ENCODE measurements at places on chromosomes 5 and 9.

GRCh38 chr5:34538026-34538672, 118.0 kb upstream of the RAI14 start:
- DNase-seq: no peak

DNA sequence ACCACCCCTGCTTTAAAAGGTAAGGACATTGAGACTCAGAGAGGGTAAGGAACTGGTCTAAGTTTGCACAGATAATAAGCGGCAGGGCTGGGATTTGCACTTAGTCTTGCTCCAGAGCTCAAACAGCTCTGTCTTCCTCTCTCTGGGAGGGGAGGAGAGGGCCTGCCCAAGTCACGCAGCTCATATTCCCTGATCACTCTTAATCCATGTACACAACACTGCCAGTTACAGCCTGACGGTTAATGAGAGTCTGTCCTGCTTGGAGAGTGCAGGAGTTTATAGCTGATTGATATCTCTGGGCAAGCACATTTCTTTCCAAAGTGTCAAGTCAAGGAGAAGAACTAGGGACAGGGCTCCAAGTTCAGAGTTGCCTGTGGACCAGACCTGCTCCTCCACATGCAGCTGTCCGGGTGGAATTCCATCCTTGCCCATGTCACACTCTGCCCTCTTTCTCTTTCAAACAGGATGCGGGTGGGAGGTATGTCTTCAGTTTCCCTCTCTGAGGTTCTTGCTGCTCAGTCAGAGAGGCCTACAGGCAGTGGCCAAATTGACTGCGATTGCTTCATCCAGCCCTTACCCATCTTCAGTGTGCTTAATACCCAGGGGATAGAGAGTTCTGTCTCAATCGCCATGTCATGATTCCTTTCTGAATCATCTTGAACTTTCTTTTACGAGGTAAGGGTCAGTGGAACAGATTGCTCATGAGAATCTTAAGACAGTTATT, 54.5 kb downstream of the GALNT12 start:
- no peak for DNase-seq

GRCh38 chr9:114851306-114851705, 45.5 kb upstream of the TNFSF15 start:
- no peak for DNase-seq

DNA sequence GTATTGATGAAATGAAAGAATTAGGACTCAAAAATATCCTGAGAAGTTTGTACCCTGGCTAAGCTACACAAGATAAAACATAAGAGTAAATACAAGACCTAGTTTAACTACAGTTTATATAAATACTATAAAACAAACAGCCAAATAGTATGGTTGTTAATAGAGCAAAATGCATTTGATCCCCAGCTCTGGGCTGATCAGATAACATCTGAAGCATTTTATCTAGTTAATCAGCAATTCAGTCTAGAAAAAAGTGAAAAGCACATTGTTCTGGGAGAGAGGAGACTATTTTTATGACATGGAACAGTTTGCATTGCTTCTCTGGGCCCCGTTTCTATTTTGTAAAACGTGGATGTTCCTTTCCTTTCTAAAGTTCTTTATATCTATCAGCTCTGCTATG, 139.6 kb upstream of the RORB start:
- no peak for DNase-seq

DNA sequence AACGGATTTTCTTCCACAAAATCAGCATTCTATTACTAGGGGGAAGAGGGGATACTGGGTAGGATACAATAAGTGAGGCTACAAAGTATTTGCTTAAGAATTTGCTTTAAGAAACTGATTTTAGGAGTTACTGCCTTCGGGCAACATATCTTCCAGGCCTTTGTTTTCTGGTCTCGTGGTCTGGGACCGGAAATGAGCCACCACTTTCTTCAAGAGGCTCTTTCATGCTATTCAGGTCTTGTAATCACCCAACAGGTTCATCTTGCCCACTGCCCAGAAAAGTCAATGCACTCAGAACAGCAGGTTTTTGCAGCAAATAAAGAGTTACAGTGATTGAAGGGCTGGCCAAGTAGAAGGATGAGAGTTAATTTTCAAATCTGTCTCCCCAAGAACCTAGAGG, 6.6 kb upstream of the AOPEP start:
- DNase-seq: no peak

GRCh38 chr9:88462191-88462590, 72.8 kb upstream of the NXNL2 start:
- DNase-seq: peak; percentile 63

GRCh38 chr5:97073420-97073819, 69.0 kb downstream of the LIX1 start:
- DNase-seq: no peak

DNA sequence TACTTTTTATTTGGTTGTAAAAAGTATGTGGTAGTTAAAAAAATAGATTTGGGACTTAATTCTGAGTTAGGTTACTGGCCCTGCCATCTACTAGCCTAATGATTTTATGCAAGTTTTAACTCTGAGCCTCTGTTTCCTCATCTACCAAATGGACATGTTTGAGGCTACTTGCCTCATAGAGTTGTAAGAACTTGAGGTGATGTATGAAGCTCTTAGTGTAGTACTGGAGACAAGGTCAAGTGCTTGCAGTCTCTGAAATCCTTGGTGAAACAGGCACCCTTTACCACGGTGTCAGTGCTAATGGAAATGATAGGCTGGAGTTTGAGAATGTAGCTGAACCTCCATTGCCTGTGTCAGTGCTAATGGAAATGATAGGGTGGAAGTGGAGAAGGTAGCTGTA, 15.3 kb downstream of the GPR107 start:
- no peak for DNase-seq

- DNase-seq: no peak
Measured at GRCh38 chr9:131146186-131146585, 20.8 kb downstream of the NUP214 start.

- DNase-seq: no peak
Measured at GRCh38 chr9:127053057-127053821, 69.2 kb downstream of the ANGPTL2 start.

DNA sequence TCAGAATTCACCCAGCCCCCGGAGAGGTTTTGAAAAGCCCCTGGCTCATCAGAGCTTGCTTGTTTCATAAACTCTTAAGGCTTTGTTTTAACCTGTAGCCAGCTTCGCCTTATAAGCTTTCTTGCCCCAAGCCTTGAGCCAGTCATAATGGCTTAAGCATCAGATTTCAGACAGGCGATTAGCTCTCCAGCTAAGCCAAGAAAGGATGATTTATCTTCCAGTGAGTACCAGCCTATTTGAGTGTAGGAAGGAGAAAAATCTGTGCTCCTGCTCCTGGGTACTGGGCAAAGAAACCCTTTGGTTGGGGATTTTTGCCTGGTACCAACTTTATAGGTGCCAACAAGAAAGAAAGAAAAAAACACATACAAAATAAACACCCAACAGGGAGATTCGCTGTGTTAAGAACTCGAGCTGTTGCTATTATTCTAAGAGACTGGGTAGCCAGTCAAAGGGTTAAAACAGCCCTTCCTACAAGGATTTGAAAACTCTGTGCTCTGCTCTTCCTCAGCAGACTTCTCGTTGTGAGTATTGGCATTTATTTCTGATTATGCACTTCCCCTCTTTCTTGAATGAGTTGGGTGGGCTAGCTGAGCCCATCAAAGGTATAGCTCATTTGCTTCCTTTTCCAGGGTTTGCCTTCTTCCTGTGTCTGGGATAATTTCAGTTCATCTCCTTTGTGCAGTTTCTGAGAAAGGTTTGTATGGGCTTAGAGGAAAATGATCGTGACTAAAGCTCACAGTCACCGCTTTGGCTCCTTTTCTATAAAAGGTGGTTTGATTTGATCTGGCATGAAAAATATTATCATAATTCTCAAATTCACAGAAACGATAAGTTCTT, 157.2 kb upstream of the DMRT1 start:
- peak; percentile 75 for DNase-seq

DNA sequence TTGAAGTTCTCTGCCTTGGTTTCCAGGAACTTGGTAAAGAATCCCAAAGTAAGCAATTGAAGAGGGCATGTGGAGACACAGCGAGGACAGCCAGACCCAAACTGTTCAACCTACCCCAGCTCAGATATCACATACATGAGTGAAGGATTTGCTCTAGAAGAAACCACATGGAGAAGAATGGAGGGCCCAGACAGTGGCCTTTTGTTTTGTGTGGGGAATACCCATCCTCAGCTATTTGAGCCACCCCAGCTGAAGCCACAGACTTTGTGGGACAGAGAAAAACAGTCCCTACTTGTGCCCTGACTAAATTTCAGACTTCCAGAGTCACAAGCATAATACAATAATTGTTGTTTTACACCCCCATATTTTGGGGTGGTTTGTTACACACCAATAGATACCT, 387.1 kb downstream of the ZSWIM6 start:
- DNase-seq: no peak

- no peak for DNase-seq
Measured at GRCh38 chr5:175226506-175226905, 217.5 kb downstream of the DRD1 start.

DNA sequence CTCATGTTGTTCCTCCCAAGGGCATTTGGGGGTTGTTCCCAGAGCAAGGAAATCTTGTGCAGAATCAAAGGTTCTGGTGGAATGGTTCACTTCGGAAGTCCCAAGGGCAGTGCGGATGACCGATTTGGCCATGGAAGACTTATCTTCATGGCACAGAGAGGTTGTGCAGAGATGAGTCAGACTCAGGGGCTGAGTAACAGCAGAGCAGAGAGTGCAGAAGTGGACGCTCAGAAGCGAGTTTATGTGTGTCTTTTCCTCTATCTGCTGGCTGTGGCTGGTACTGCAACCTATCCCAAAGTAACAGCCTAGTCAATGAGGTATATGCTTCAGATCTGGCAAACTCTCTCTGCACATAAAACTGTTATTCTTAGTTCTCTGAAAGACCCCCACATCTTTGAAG, 118.1 kb downstream of the DPYSL3 start:
- DNase-seq: peak; percentile 80

DNA sequence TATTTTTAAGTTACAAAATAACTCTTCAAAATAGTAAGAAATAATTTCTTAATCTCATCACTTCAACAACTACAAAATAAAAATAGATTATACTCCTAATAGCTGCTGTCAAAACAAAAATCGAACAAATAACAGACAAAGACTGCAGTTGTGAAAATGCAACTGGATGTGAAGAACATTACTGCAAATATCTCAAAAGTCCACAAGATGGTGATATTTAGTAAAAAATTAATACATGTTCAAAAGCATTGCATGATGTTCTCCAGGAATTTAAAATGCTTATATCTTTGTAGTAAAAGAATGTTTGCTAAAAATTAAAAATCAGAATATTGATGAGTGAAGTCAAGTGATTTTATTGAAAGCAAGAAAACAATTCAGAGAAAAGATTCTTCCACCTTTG, 66.2 kb downstream of the MPDZ start:
- peak; percentile 20 for DNase-seq

DNA sequence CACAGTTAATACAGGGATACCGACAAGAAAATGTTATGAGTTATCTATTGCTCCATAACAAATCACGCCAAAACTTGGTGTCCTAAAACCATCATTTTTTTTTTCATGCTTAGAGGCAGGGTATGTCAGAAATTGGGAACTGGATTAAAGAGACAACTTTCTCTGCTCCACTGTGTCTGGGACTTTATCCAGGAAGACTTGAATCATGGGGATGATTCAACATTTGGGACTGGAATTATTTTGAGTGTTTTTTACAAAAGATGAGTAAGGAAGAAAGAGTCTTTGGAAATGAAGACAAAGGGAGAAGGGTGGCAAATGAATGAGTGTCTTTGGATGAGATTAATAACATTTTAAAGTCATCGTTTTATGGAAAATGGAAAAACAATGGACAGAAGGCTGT, 1883.7 kb upstream of the C9orf72 start:
- DNase-seq: peak; percentile 3

DNA sequence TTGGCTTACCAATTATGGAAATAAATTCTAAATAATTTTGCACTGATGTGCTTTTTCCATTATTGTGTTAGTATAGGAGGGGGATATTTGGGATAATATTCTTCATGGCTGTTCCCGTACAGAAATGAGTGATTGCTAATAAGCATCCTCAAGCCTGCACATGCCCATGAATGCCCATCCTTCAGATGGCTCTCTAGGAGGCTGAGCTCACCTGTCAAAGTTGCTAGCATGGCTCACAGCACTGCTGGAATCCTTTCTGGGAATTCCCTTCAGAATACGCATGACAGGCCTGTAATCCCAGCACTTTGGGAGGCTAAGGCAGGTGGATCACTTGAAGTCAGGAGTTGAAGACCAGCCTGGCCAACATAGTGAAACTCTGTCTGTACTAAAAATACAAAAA, 124.1 kb downstream of the NXNL2 start:
- no peak for DNase-seq

DNA sequence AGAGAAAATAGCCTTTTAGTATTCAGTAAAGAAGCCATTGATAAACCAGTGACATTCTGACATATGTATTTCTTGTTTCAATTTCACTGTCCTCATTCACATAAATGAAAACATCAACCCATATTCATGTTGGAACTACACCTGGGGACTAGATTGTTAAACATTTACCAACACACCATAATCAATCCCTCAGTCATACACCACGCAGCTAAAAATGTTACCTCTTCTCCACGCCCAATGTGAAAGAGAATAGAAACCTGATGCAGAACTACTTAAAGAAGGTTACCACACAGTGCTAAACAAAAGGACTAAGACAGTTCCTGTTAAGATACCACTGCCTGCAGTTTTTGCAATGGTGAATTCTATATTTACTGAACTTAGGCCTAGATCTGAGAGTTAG, 518.9 kb downstream of the PRELID2 start:
- DNase-seq: no peak

- DNase-seq: no peak
Measured at GRCh38 chr9:32454280-32454679, 69.8 kb downstream of the ACO1 start.
